ENCODE measurements at places on chromosomes 7 and 10.
A peak's percentile ranks its signal among the peaks of the same experiment; 100 is the strongest.

GRCh38 chr10:112991888-112992491 is 41.9 kb downstream of the TCF7L2 start:
- DNase-seq = no peak

DNA sequence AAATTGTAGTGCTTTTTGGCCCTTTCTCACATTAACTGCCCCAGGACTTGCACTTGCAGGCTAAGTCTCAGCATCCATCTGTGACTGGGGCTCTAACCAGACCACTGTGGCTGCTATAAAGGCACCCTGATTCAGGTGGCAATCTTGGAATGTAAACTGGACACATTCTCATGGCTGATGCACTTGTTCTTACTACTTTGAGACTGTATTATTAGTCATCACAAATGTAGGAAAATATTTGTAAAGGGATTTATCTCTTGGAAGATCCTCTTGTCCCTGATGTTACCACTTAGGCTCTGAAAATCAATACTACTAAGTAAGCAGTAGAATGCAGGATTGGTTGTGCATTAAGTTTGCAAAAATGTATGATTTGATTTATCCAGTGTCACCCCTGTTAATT is 25.0 kb downstream of the PDE1C start:
- no peak for DNase-seq

GRCh38 chr7:107119376-107120105 is 49.3 kb upstream of the HBP1 start:
- DNase-seq = no peak

GRCh38 chr7:96199421-96199820 is 122.5 kb downstream of the SLC25A13 start:
- DNase-seq = no peak

DNA sequence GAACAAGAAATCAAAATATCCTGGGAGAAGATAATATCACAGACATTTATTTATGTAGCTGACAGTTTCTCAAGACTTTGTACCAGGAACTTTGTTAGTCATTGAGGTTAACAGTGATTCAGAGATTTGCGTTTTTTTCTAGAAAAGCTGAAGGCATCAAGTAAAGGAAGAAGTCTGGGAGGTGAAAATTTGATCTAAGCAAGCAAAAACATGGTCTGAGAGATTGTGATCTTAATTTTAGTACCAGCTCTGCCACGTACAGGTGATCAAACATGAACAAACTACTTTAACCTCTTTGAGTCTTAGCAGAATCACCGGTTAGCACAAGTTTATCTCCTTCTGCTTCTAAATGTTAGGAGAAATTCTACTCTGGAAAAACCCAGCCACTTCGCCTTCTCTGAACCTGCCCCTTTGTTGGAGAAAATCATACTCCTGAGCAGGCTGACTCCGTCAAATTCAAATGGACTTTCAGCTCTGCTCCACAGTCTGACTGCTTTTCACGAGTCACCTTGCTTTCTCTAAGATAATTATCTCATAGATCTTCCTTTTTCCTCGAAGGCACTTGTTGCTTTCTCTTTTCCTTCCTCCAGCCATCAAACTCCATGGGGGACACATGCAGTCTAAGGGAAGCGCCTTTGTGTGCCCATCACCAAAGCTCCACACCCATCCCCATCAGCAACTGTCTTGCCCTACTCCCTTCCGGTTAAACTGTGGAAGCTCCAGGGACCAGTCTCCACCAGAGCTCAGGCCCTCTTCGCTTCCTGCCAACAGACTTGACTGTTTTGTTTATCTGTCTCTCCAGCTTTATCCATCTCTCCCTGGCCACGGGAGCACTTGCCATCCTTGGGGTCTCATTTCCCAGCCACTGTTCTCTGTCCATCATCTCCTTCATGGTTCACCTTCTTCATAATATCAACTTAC is 86.3 kb downstream of the PRKCQ start:
- peak; percentile 78 for DNase-seq

GRCh38 chr10:44952779-44953231 is 6.8 kb upstream of the RASSF4 start:
- no peak for DNase-seq

GRCh38 chr10:98078774-98079173 is 48.4 kb upstream of the CRTAC1 start:
- DNase-seq = no peak

GRCh38 chr10:29542723-29543122 is 92.0 kb downstream of the SVIL start:
- DNase-seq = no peak

DNA sequence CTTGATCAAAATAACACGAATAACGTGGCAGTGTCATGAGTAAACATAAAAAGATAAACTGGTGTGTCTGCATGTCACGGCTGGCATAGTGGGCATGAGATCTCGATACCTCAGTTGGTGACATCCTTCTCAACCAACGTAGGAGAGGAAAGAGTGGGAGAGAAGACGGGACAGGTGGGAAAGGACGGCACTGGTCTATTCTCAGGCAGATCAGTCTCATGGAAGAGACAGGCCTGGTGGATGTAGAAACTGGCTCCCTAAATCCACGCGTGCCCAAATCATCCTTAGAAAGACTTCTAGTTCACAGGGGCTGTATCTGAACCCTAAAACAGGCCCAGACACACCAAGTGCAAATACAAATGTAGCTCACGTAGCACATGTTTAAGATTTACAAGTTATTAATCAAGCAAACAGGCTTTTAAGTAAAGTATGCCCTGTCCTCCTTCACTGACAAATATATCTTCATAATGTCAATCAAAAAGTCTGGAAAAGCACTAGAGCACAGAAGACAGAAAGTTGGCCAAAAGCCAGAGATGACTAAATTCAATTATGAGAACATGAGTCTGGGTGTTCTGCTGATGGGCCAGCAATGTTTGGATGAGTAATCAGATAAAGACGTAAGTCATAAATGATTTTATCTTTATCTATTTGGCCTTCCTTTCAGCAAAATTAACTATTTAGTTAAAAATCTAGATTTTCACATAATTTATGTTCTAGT is 56.3 kb downstream of the SFMBT2 start:
- peak; percentile 44 for DNase-seq

All from activated CD4-positive, alpha-beta T cell treated with anti-CD3 and anti-CD28 coated beads, Interleukin-2, amount 50 U/mL, for 16 hours (primary cell).